Caki2 (cell line): ENCODE measurements at places on chromosomes 7 and 10. TPM values are rescaled to one million over a fixed set of nuclear protein-coding genes. Genes with fewer than 3 reads are reported as not detected.

The STEAP1B gene
- not detected in 2 replicates for total RNA-seq

The CLDN3 gene
- total RNA-seq, result 43.4 and 69.4 TPM in 2 replicates

The PTTG1IP2 gene
- total RNA-seq, result not detected in 2 replicates

The ZNF488 gene
- 0.41 TPM in 1 of 2 replicates, not detected in the other for total RNA-seq

The MACC1 gene
- total RNA-seq, result not detected in 2 replicates

The FBXL13 gene
- total RNA-seq, result 0.34 TPM in 1 of 2 replicates, not detected in the other

The ITGB8 gene
- 49.8 and 56.5 TPM in 2 replicates for total RNA-seq

The FIS1 gene
- total RNA-seq, result 130 and 156 TPM in 2 replicates

The SPDYE2 gene
- not detected in 2 replicates for total RNA-seq

The CCDC7 gene
- 10.1 and 21.7 TPM in 2 replicates for total RNA-seq

The EIF4EBP2 gene
- total RNA-seq, result 5.0 and 6.5 TPM in 2 replicates

The CYP2C18 gene
- total RNA-seq, result not detected in 2 replicates

The DRGX gene
- not detected in 2 replicates for total RNA-seq

The LIPA gene
- 49.8 and 61.0 TPM in 2 replicates for total RNA-seq

The ADAM8 gene
- total RNA-seq, result 0.55 and 2.9 TPM in 2 replicates

The CYP3A7 gene
- not detected in 2 replicates for total RNA-seq

The HMX2 gene
- not detected in 2 replicates for total RNA-seq

The VSTM2A gene
- not detected in 2 replicates for total RNA-seq

The TRIM73 gene
- total RNA-seq, result 2.4 and 2.5 TPM in 2 replicates

The ANKRD1 gene
- 30.7 and 34.4 TPM in 2 replicates for total RNA-seq

The SRPK2 gene
- total RNA-seq, result 20.6 and 27.6 TPM in 2 replicates

The FAM237B gene
- not detected in 2 replicates for total RNA-seq

The NKX2-3 gene
- 0.46 and 2.5 TPM in 2 replicates for total RNA-seq

The LSM5 gene
- 47.5 and 70.6 TPM in 2 replicates for total RNA-seq

The DCLRE1C gene
- total RNA-seq, result 8.1 and 9.5 TPM in 2 replicates

The LYZL1 gene
- total RNA-seq, result not detected in 2 replicates

The GLCCI1 gene
- total RNA-seq, result 1.1 and 11.7 TPM in 2 replicates

The CHRM2 gene
- total RNA-seq, result not detected in 2 replicates

The ABCA13 gene
- 2.8 and 6.3 TPM in 2 replicates for total RNA-seq

The PODXL gene
- total RNA-seq, result 0.61 and 3.6 TPM in 2 replicates

The TMEM196 gene
- not detected in 2 replicates for total RNA-seq
